ENCODE measurements at places on chromosomes 3 and 15.

DNA sequence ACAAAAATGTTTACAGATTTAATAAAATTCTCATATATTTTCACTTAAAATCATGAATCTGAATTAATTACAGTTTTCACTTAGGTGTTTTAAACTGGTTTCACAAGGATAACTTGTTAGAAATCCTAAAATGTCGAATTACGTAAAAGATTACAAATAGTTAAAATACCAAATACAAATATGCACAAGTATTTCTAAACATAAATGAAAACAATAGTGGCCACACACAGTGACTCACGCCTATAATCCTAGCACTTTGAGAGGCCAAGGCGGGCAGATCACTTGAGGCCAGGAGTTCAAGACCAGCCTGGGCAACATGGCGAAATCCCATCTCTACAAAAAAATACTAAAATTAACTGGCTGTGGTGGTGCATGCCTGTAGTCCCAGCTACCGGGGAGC lies 10.9 kb upstream of the TBL1XR1 start:
- no peak for DNase-seq

DNA sequence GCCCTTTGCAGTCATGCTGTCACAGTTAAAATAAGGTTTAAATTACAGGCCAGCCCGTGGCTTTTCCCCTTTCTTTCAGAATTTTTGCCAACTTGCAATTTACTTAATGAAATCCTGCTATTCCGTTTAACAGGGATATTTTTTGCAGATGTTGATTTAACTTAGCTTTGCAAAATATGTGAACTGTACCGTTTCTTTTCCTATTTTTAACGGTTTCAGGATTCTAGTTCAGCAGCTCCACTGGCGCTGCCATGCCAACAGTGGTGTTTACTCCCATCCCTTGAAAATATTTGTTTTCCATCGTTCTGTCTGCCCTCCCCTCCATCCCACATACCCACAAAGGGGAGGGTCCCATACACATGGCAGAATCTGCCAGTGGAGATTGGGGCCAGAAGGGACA lies 54.3 kb downstream of the SMAD6 start:
- DNase-seq: no peak

GRCh38 chr3:58000306-58001085 lies 7.7 kb upstream of the FLNB start:
- no peak for DNase-seq

GRCh38 chr15:23565395-23566070 lies at the start of gene MKRN3:
Gene MKRN3 (plus strand): TSS chr15:23565674. CDS start chr15:23565783, 109 bp downstream.
- peak; percentile 30 for DNase-seq

GRCh38 chr3:62439176-62439813 lies 65.9 kb upstream of the FEZF2 start:
- no peak for DNase-seq

GRCh38 chr3:170180079-170180907 lies 1.2 kb downstream of the PHC3 start:
- DNase-seq: no peak

DNA sequence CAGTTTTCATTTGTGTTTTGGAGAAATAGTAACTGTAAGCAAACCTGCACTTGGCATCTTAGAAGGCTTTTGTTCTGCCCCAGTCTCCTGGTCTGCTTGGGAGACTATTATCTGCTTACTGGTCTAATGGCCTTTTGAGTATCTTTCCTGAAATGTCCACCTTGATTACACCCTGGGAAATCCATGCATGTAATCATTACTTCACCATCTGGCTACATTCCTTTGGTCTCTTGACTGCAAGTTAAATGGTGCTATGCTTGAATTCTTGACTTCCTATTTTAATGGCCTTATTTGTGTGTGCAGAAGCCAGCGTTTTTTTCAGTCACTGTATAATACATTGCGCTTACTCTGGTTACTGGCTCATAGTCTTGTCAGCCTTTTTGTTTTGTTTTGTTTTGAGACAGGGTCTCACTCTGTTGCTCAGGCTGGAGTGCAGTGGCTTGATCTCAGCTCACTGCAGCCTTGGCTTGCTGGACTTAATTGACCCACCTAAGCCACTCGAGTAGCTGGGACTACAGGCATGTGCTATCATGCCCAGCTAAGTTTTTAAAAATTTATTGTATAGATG lies 30.0 kb downstream of the CHD2 start:
- no peak for DNase-seq

DNA sequence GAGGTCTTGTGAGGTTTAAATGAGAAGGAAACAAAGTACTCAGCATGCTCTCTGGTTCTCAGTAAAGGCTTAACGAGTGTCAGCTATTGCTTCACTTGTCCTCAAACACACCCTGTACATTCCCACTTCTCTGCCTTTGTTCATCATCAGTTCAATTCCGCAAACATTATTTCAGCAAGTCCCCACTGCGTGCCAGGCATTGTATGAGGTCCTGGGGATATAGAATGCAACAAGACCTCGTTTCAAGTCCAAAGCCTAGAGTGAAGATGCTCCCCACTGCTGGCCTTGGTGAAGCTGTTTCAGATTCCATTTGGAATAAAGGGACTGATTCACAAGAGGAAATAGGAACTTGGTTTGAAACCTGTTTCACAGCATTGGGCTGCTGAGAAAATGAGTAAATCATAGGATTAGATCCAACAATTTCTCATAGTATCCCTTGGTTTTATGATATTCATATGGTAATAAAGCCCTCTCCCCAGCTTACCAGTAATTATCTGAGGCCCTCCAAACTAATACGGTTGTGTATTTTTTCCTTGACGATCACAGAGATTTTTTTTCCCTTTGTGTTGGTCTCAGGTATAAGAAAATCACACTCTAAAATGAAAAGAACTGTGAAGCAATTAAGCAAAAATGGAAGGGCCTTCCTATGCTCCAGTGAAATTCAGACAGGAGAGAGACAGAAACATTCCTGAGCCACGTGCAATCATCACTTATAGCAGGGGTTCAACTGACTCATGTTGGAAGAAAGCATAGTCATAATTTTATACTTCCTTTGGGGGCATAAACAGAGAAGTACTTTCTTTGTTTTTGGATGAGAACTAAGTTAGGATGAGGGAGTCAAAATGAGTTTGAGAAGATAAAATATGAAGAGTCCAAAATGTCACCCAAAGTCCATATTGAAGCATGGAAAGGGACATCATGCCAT lies 258.6 kb downstream of the RORA start:
- no peak for DNase-seq

- DNase-seq: no peak
Observed at GRCh38 chr3:184656829-184657681, 54.8 kb downstream of the MAGEF1 start.

DNA sequence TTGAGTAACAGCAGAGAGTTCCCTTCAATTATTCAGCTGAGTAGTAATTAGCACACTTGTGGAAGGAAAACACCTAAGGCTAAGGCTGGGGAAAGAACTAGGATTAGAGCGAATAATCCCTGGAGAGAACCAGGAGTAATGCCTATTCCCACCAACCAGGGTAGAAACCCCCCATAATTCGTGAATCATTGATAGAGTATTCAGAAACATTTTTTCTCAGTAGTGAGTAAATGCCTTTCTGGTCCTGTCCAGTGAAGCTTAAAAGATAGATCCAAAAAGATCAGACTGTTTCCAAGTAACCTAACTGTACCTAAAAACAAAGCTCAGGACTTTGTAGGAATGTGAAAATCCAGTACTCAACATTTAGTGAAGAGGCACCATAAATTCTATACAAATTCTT lies 71.2 kb downstream of the DGKG start:
- no peak for DNase-seq

DNA sequence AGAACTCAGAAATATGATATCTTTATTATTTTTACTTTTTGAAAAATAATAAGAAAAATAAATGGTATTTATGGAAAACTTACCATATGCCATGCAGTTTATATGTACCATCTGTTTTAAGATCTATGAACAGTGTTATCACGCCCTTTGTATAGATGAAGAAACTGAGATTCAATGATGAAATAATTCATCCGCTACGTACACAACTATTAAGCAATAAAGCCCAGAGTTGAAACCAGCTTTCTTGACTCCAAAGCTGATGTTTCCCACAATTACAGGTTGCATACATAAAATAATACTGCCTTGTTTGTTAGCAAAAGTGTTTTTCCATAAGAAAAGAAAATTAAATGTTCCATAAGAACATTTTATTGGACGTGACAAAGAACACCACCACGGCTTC lies 67.2 kb upstream of the BCL6 start:
- DNase-seq: no peak

DNA sequence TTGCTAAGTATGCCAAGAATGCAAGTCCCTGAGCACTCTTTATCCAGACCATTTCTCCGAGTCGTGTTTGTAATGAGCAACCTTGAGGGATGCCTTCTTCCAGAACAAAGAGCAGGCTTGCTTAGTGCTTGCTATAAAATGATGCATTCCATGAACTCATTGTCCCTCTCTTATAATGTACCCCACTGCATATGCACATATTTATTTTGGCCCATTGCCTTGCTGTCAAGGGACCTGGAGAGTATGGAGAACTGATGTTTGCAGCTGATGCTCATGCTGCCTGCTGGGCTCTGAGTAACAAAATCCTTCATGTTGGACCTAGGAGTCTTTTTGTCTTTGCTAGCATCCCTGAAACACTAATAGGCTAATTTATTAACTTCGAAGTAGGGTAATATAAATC lies 97.8 kb upstream of the AADACL2 start:
- DNase-seq: no peak

DNA sequence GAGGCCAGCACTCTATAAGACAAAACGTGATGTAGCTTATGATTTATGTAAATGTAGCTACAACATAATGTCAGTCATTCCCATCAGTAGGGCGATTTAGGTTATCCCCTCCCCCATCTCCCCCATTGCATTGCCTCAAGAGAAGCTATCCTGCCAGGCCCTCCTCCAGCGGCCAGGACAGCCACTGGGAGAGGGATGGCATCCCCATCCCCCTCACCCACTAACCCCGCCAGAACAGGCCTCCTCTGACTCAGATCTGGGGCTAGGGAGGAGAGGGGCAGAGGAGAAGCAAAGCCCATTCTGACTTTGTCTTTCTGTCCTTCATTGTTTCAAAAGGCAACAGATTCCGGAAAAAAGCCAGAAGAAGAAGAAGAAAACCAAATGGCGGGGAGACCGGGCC lies 32.6 kb upstream of the ESYT3 start:
- no peak for DNase-seq

GRCh38 chr15:75544359-75544758 lies 34.8 kb downstream of the PTPN9 start:
- no peak for DNase-seq

- DNase-seq: no peak
Observed at GRCh38 chr15:81216422-81216821, 19.7 kb downstream of the IL16 start.

GRCh38 chr3:157120071-157120892 lies 39.7 kb downstream of the CCNL1 start:
- DNase-seq: no peak

- no peak for DNase-seq
Observed at GRCh38 chr15:38539008-38539343, 25.6 kb downstream of the RASGRP1 start.

GRCh38 chr3:4888913-4889846 lies 90.1 kb upstream of the BHLHE40 start:
- peak; percentile 18 for DNase-seq

DNA sequence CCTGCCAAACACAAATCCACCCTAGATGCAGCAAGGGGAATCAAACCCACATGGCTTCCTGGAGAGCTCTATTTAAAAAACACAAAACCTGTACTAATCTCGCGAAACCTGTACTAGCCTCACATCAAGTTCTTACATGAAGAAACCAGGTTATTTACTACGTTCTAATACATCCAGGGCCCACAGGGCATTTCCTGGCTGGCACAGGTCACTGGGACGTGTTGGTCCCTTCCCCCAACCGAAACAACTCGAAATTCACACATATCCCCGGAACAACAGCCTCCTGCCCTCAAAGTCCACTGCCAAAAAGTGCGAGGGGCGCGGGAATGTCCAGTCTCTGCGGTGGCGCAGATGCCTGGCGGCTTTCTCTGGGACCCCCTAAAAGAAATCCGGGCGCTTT lies 955 bp downstream of the CDCP1 start:
- DNase-seq: no peak

- no peak for DNase-seq
Observed at GRCh38 chr3:45487508-45487907, 99.1 kb downstream of the LARS2 start.

DNA sequence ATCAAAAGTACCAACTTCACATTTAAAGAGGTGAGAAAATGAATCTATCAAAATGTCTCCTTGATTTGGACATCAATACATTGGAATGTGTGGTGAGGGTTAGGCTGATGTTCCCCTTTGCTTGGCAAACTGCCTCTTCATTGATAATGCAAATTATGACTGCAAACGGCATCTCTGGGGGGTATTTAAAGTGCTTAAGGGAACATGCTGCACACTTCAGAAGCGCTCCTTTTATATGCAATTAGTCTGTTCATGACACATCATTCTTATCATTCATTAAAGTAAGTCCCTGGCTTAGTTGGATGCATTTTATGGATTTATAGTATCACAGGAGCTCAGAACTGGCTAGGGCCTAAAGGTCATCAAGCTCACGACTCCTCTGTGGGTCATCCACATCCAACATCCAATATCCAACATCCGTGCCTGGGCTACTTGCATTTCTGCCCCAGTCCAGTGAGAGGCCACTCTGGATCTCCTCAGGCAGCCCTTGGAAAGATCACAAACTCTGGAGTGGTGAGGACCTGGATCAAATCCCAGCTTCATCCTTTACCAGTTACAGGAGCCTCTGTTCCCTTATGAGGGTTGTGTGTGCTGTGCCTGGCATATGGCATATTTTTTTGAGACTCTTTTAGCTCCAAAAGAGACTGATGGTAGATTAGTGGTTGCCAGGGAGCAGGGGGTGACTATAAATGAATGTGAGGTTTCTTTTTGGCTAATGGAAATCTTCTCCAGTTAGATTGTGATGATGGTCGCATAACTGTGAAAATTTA lies 136.8 kb upstream of the FOXB1 start:
- DNase-seq: no peak

GRCh38 chr3:27081992-27082607 lies 287.1 kb downstream of the NEK10 start:
- DNase-seq: no peak

DNA sequence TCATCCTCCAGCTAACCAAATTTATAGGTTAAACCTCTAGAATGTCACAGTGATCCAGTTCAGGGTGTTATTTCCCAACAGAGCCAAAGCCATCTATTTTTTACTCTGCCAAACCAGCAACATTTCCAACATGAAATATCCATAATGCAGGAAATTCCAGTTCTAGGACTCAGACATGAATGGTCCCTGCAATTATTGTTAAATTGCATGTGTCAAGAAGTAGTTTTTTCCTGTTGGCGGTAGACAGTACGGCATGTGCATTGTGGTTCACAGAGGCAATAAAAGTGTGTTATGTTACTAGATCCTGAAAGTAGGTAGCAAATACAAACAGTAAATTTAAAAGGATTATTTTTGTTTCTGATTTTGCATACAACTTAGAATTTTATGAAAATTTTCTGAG lies 215.7 kb upstream of the THBS1 start:
- no peak for DNase-seq
